ENCODE measurements at places on chromosomes 7 and 10.

DNA sequence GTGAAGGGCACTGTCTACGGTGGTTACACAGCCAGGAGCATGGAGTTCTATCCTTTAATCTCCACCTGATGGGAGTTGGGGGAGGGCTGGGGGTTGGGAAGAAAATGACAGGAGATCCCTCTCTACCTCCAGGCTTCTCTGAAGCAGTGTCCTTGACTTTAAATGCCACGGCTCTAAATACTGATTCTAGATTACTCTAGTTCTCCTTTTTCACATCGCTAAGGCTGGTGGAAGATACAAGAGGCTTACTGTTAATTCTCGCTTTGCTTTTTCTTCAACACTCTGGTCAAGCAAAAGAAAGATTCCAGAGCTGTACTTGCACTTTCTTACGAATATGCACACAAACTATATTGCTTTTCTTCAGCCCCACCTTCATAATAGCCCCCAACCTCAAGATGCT, 30.5 kb downstream of the ARL3 start:
- DNase-seq: no peak

GRCh38 chr7:75033826-75034225, 39.8 kb downstream of the RCC1L start:
- DNase-seq: no peak

DNA sequence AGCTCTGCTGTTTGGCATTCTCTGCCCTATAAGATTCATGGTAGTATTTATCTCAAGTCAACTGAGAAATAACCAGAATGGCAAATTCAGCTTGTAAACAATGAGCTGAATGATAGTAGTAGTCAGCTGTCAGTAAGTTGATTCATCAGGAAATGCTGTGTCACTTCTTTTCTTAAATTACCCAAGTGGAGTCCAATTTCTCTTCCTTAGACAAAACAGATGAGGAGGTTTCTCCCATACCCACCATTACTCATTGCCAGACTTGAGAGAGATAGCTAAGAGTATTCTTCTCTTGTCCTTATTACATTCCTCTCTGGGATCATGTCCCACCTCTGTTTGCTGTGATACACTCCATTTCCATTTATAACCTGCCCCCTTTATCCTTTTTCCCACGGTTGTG, 159.8 kb upstream of the STEAP1 start:
- DNase-seq: no peak

- DNase-seq: no peak
These were observed 10.3 kb downstream of the NPTX2 start for GRCh38 chr7:98627413-98627790.

DNA sequence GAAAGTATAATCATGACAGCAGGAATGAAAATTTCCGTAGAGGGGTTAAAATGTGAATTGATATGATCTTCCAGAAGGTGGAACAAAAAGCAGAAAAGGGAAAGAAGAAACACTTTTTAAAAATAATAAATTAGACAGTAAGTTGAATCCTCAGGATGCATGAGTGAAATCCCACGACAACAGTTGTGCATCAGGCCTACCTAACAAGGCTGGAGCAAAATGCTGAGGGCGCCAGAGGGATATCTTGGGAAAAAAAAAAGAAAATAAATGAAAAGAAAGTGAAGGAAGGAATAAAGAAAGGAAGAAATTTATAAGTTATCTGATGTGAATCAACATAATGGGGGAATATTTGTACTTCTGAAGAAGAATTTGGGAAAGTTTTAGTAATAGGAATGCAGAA, 13.0 kb upstream of the HUS1 start:
- no peak for DNase-seq

DNA sequence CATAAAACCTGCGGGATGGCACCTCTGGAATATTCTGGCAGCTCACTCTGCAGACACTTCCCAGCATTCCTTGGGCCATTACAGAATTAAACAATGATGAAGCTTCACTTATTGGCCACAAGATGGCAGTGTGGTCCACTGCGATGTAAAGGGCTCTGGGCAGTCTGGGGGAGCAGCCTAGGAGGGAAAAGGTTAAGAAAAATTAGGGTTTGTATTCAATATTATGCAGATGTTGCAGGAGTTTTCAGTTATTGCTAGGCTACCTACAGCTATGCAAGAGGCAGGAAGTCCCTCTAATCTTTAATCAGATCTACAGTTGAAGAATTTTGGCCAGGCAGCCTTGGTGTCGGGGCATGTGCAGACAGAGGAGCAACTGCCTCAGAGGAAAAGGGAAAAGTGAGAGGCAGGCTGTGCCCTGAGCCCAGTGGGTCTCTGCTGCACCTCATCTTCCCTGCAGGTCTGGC, 233.2 kb upstream of the PRSS1 start:
- no peak for DNase-seq

DNA sequence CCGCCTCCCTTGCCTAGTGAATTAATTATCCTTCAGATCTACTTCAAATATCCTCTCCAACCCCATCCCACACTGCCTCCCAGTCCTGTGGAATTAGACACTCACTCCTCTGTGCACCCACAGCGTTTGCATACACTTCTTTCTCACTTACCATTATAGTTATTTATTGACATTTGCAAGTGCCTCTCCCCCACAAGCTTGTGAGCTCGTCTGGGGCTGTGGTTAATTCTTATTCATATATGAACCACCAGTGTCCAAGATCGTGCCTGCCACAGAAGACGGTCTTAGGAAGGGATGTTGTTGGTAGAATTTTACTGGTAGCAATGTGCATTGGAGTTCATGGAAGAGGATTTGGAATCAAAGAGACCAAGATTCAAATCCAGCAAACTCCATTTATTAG, 68.1 kb upstream of the AOAH start:
- DNase-seq: no peak

DNA sequence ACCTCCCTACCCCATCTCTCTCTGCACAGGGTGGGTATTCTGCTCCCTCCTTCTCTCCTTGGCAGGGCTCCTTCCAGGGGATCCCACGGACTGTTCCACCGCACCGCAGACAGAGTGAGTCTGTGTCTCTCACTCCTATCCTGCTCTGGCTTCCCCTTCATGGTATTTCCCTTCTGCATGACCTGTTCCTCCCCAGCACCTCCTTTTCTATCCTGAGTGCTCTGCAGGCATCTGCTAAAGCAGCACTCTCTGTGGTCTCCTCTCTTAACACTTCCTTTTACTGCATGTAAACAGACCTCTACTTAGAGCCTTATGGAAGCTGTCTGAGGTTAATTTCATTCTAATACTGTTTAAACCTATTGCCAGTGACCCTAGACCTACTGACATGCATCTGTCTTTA, 171.5 kb downstream of the CCSER2 start:
- DNase-seq: no peak

- no peak for DNase-seq
These were observed 41.8 kb downstream of the PRTFDC1 start for GRCh38 chr10:24910574-24910973.

- DNase-seq: no peak
These were observed 319.7 kb upstream of the SP4 start for GRCh38 chr7:21108182-21108581.

GRCh38 chr7:116305485-116306408, 95.4 kb downstream of the TES start:
- DNase-seq: no peak

DNA sequence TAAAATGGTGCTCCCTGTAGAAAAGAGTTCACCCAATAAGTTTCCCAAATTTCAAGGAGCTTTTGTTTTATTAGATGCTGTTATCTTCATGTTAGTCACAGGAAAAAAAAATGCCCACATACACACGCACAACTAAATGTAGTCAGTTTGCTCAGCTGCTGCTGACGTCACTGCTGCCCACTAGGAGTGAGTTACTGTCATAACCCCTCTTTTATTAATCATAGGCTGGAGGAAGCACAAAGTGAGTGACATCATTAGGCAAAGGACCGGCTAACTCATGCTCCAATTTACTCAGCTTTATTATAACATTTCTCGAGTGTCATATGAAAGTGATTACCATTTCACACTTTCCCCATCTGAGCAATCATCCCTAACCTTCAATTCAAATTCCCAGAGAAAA, 6.7 kb upstream of the INHBA start:
- DNase-seq: no peak

GRCh38 chr7:46557295-46557711, 636.2 kb upstream of the IGFBP3 start:
- DNase-seq: no peak

GRCh38 chr7:45924283-45924682, 3.2 kb upstream of the IGFBP3 start:
- no peak for DNase-seq

- DNase-seq: no peak
These were observed 1.4 kb downstream of the ETV1 start for GRCh38 chr7:13988065-13988464.

GRCh38 chr10:125027871-125028869, 86.2 kb downstream of the ZRANB1 start:
- no peak for DNase-seq

DNA sequence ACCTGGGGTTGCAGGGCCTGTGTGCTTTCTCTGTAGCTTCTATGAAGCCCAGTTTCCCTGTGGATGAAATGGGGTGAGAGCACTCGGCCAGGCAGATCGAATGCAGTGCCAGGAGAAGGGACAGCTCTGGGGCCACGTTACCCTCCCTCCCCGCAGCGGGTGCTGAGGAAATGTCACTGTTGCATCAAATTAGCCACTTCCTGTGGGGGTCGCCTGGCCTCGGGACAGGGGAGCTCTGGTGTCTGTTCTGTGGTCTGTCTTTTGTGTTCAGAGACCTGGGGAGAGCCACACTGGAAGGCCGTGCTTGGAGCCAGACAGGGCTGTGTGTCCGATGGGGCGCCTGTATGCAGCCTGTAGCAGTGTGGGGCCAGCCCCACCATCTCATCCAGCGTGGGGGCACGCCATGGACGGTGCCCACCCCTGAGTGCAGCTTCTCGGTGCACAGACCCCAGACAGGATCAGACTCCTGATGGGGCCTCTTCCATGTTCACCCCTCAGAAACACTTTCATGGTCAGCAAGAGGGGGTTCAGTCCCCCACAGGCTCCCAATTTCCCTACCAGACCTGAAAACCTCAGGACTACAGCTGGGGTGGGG, 13.6 kb downstream of the TTYH3 start:
- no peak for DNase-seq

- DNase-seq: no peak
These were observed 32.5 kb downstream of the TRUB1 start for GRCh38 chr10:114970515-114970914.

- DNase-seq: no peak
These were observed 53.0 kb downstream of the HDAC9 start for GRCh38 chr7:18548534-18548933.

All from activated CD4-positive, alpha-beta T cell treated with anti-CD3 and anti-CD28 coated beads for 4 hours (primary cell).